ENCODE measurements at places on chromosomes 6 and 20.

DNA sequence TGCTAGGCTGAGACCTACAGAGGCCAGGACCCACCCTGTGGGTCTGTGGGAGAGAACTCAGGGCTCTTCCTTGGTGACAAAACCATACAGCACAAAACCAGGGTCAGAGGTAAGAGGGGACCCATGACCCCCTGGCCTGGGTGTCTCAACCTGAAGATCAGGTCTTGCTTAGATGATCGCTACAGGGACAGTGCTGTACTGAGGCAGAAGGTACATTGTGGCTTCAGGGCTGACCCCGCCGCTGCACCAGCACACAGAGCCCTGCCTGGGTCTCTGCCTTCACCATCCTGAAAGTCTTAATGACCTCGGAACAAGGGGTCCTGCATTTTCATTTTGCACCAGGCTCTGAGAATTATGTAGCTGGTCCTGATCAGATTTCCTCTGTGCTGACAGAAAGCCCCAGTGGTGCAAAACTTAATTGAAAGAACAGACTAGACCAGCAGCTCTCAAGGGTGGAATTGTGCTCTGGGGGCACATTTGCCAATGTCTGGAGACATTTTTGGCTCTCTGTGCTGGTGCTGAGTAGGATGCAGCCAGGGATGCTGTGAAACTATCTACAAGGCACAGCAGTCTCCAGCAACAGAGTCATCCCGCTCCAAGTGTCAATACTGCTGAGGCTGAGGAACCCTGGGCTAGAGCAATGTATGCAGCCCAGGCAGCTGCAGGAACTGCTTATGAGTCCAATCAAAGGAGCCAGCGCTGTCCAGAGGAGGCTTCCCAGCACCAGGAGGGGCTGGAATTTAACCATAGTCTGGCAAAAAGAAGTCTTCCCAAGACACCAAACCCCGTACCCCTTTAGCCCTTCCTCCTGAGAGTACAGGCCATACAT, 254.9 kb downstream of the ERMARD start:
- DNase-seq: no peak

DNA sequence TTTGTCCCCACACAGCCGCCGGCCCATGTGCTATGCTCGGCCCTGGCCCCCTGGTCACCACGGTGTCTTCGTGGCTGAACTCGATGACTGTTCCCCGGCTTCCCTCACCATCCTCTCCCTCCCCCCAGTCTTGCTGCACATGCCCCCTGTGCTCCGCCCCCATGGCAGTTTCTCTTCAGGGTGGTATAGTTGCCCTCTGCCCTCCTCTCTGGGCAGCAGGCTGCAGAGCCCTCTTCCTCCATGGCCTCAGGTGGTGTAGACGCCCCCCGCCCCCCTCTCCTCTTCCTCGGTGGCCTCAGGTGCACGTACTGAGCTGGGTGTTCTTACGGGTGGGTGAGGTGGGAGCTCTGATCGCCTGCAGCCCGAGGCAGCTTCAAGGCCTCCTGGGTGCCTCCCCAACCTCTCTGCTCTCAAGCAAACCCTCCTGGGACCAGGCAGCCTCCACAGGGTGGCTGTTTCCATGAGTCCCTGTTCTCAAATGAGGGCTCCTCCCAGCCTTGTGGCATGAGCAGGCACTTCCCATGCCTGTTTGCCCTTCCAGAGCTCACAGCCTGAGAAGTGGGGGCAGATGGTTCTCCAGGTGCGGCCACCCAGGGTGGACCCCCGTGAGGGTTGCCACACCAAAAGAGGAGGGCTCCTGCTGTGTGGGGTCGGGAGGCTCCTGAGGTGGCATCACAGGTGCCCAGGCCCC, 24.8 kb downstream of the COL20A1 start:
- no peak for DNase-seq

- no peak for DNase-seq
Observed at GRCh38 chr6:52016915-52017748, 70.3 kb downstream of the PKHD1 start.

DNA sequence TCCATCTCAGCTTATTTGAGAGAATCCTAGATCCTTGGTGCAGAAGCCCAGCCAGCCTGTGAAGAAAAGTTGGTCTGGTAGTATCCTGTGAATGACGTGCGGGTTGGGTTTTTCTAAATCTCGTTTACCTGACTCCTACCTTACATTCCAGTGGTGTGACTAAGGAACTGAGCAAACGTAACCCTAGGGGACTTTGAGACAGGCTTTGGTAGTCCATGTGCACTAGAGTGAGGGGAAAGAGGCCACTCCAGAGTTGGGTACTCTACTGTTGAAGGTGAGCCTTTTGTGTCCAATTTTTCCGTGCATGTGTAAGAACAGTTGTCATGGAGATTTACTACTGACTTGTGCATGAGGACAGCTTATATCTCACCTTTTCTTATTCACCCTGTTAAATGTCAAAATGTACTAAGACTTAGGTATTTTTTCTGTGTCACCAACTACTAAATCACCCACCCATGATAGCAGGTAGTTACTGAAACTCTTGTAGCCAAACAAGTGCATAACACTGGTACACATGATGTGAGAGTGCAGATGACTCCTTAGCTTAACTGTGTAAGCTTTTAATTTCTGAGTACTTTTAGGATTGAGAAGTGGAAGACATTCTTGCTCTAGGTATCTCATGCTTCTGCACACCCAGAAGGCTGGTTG, 26.3 kb upstream of the PLCG1 start:
- DNase-seq: no peak

DNA sequence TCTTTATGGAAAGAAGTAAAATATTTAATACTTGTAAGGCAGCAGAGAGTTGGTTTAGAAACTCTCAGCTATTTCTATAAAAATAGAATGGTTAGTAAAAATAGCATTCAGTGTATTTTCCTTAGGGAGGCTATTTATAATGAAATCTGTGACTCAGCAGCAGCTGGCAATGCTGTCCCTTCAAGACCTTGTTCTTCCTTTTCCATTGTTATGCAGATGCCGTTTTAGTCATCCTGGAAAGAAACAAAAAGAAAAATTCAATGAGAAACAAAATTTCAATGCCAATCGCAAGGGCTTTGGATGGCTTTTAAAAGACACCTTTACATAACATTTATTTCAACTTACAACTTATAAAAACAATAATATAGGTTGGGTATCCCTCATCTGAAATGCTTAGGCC, 17.5 kb downstream of the MPC1 start:
- DNase-seq: no peak

GRCh38 chr6:90936286-90936685, 349.4 kb upstream of the MAP3K7 start:
- DNase-seq: no peak

DNA sequence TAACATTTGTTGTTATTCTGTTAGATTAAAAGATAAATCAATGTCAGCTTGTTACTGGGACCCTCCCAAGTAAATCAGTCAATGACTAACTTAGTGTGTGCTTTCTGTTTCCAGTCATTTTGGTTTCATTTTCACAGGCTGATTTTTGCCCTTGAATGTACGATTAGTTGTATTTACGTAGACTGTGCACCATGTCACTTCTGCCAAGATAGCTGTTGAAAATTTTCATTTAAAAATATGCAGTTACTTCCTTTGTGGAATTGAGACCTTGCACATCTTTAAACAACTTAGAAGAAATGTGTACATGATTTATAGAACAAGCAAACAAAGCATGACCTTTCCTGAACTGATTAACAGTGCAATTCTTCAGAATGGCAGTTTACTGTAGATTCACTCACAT, 944.8 kb upstream of the CITED2 start:
- no peak for DNase-seq

DNA sequence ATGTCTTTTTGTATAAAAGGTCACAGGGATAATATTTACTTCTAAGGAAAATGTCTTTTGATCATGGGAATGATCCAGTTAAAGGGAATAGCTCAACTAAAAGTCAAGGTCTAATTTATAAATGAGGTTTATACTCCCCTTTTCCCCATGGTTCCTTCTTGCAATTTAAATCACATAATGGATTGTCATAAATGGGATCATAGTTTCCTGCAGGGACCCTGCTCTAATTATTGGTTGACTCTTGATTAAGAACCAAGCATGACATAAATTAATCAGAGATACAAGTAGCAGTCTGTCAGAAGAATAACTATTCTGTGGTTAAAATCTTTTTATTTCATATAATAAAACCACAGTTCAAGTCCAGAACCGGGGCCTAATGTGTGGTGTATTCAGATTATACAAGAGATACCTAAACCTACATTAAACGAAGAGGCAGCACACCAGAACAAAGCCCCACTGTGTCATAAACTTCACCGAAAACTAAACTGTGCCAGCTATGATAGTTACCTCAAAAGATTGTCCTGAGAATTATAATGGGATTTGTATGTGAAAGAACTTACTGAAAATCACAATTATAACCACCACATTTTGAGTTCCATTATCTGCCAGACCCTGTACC, 43.0 kb upstream of the CD83 start:
- DNase-seq: no peak

GRCh38 chr20:6164421-6165341, 41.9 kb upstream of the FERMT1 start:
- DNase-seq: no peak

GRCh38 chr6:15401120-15401519, 155.3 kb downstream of the JARID2 start:
- DNase-seq: no peak

DNA sequence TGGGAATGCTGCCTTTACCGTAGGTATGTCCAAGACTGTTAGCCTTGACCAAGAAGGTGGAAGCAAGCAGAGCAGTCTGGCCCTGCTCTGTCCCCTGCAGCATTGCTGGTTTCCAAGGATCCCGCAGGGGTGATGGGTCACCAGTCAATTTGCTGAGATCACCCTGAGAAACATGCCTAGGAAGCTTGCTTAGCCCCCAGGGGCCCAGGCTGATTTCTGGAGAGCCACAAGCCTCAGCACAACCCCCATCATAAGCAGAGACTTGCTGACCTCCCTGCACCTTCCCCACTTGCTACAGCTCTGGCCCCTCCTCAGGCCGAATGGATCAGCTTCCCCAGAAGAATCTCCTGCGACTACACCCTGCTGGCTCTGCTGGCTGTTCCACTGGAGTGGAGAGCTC, 21.5 kb downstream of the ARHGAP40 start:
- DNase-seq: no peak

DNA sequence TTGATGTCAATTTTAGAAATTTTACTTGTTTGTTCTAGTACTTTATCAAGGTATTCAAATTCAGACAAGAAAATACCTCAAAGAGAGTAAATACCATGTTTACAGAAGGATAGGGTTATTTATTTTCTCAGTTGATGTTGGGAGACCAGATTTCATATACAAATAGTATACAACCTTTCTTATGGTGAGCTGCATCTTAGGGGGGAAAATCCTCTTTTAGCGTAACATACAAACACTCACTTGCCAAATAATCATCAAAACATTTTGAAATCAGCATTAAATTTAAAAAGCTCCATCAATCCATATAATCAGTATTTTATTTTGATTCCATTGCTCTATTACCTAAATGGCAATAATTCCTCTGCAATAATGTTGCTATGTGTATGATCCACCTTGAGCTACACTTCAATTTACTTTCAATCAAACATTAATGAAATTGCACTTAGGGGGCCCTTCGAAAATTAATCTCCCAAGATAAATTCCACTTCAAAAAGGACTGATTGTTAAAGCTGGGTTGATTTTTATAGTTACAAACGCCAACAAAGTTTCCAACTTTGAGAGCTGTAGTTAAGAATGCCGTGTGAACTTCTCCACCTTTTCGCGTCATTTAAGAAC, 2.2 kb downstream of the NKX2-4 start:
- DNase-seq: no peak

DNA sequence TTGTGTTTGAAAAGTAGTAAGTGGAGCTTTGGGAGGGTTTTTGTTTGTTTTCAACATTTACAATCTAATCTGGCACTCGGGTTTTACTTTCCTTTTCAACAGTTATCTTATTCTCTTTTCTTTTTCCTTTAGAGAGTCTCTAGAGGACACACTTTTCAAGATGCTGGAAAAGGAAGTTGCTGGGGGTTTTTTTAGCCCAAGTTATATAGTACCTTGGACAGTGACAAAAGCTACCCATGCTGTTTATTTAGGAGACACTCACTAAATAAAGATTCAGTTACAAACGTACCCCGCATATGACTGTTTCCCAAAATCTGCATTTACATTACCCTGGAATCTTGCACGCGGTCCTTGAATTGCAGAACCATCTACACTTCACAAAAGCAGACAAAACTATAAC, 78.8 kb downstream of the MAP7 start:
- no peak for DNase-seq

GRCh38 chr6:31091680-31092079, 20.7 kb downstream of the C6orf15 start:
- DNase-seq: no peak

GRCh38 chr6:116511424-116512110, at the start of gene CALHM5:
Gene CALHM5 (plus strand): TSS chr6:116511639. CDS start chr6:116511697, 58 bp downstream.
- DNase-seq: no peak

DNA sequence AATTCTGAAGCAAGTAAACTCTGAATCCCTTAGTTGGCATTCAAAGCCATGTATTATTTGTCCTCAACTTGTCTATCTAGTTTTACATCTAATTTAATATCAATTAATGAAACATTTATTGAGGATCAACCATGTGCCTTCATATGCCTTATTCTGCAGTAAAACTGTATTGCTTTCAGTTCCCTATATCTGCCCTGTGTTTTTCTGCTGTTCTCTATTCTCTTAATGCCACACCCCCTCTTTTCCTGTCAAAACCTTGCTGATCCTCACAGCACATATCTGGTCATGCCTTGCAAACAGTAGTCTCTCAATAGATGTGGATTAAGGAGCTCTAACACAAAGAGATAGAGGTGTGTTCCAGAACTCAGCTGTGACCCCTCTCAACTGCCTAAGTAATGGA, 2.0 kb downstream of the FIG4 start:
- no peak for DNase-seq

GRCh38 chr6:147546501-147547368, 38.2 kb downstream of the SAMD5 start:
- DNase-seq: no peak

- DNase-seq: no peak
Observed at GRCh38 chr20:38184101-38184500, 19.0 kb upstream of the TGM2 start.

DNA sequence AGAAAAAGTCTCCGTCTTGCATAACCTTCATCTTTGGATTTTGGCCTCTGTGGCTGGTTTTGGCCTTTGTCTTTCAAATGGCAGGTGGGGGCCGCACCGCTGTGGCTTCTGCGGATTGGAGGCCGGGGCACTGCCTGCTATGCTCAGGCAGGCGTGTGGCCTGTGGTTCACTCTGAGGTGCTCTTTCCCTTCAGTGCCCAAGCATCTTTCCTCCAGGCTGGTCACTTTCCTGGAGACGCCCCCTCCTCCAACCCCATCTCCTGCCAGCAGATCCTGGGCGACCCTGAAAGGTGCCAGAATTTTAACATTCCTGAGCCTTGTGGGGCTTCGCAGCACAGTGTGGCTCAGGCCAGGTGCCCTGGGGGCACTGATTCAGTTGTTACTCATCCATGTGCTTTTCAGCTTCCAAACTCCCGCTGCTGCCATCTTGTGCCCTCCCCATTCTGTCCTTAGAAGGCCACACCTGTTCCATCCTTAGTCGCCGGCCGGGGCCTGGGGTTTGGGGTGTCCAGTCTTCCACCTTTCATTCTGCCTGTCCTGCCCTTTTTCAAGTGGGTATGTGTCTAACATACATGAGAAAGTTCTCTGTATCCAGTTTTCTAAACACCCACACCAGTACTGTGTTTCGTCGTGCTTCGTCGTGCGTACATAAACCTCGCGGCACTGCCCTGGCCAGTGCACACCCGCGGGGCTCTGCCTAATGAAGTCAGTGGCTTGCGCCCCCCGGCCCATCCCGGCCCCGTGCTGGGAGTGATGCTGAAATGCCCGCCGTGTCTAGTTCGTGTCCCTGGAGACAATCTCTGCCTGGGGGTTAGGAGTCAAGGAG, 12.1 kb downstream of the SS18L1 start:
- no peak for DNase-seq

GRCh38 chr6:131460614-131461000, 112.4 kb upstream of the ARG1 start:
- no peak for DNase-seq

Data from activated CD4-positive, alpha-beta T cell treated with anti-CD3 and anti-CD28 coated beads, Interleukin-2, Interleukin-4, amounts not matched to agents 100 ng/mL and 50 ng/mL, durations not matched to agents 16 hours and 8 hours (primary cell).